ENCODE measurements at places on chromosomes 5 and 9.

- H3K4me3 ChIP-seq: no peak overlapping the region
- H3K27ac ChIP-seq: no peak overlapping the region
- H3K27me3 ChIP-seq: no peaks in the 10 kb centered on the region
- peaks cover 19% of the 10 kb centered on the region for H3K36me3 ChIP-seq
Measured at GRCh38 chr9:36341936-36342577, 58.0 kb downstream of the RNF38 start.

DNA sequence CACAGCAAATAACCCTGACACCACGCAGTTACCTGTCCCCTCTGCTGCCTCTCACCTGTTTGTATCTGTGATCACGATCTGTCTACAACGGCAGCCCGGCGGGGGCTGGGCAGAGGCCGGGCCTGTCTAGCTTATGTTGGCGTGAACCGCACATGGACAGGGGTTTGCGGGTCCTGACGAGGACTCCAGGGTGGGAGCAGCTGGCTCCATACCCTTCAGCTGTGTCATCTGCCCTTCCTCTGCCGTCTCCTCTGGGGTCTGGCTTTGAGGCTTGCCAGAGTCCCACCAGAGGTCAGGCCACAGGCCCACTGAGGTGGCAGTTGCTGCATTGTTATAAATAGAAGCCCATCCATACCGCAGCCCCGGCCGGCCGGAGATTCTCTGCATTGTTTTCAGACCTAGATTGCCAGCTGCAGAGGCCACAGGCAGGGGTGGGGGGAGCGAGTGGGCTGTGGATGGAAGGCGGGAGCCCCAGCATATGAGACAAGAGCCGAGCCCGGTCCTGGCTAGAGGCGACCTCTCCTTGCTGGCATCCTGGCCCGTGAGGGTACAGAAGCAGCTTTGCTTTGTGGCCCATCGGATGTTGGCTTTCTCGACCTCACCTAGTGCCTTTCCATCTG is 37.8 kb downstream of the FAM78A start:
- DNase-seq: no peak

DNA sequence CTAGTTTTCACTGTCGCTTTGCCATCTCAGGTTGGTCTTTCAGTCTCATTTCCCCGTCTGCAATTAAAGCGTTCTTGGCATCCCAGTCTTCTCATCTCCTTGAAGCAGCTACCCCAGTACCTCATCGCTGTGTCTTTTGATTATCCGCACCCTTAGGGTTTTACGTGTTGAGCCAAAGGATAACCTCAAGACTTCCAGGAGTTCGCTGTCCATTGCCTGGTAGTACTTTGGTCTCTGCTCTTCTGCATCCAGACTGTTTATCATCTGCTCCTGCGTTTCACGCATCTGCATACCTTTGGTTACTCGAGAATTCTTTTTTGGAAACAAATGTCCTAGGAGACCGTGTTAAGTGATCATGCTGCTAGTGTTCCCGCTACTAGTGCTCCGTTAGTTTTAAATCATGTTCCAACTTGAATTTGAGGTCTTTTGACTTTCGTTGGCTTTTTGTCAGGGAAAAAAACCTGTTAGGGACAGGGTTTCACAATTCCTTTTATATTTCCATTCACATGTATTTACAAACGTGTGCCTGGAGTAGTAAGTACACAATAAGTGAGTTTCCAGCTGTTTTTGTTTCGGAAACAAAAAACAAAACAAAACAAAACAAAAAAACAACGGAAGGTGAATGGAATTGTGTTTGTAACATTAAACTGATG is 888 bp downstream of the RABGAP1 start:
- no peak for DNase-seq
- H3K36me3 ChIP-seq: peaks cover 2% of the 10 kb centered on the region
- no peaks in the 10 kb centered on the region for H3K27me3 ChIP-seq
- H3K27ac ChIP-seq: peak overlapping the region; percentile 72

GRCh38 chr9:126721564-126721981 is 83.3 kb upstream of the ZBTB43 start:
- H3K27ac ChIP-seq: peak overlapping the region; percentile 66
- H3K36me3 ChIP-seq: no peaks in the 10 kb centered on the region
- DNase-seq: no peak
- no peak overlapping the region for H3K4me3 ChIP-seq

DNA sequence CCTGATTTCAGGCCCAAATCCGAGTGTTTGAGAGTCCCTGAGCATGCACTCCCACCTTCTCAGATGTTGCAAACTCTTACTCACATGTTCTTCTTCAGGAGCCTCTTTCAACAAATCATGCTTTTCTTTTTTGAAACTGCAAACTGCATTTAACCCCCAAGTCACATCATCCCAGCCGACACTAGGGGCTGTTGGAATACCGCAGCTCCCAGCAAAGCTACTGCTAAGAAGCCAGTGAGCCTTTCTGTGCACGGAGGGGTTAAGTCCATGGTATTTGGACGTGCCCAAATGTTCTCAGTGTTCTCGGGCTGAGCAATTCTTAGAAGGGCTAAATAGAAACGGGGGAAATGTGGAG is 282.9 kb downstream of the NFIB start:
- DNase-seq: no peak
- H3K27ac ChIP-seq: no peak overlapping the region
- H3K27me3 ChIP-seq: no peaks in the 10 kb centered on the region
- no peaks in the 10 kb centered on the region for H3K4me1 ChIP-seq

GRCh38 chr5:91499943-91500531 is 116.9 kb upstream of the ARRDC3 start:
- DNase-seq: peak; percentile 42
- no peaks in the 10 kb centered on the region for H3K36me3 ChIP-seq
- H3K27ac ChIP-seq: no peak overlapping the region

- no peak within 1 kb of the TSS for H3K27ac ChIP-seq
- H3K36me3 ChIP-seq: no peaks in the 10 kb centered on the region
- H3K27me3 ChIP-seq: no peaks in the 10 kb centered on the region
Measured at GRCh38 chr5:140821375-140822280, at the start of gene PCDHA5. TSS of gene PCDHA5 (plus strand) at chr5:140821613.

DNA sequence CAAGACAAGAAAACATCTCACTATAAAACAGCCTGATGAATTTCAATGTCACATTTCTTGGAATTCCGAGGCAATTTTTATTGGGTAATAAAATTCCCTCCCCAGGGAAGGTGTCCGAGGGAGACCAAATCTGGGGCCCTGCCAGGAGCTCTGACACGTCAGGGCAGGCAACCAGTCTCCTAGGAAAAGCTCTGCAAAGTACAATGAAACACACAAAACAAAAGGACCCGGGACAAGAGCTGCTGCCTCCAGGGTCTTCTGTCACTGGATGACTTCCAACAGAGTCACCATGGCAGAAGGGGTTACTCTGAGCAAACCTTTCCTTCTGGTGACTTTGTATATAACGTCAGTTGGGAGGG is 50.8 kb downstream of the SAXO1 start:
- no peaks in the 10 kb centered on the region for H3K36me3 ChIP-seq
- H3K4me1 ChIP-seq: no peaks in the 10 kb centered on the region
- H3K27ac ChIP-seq: no peak overlapping the region

DNA sequence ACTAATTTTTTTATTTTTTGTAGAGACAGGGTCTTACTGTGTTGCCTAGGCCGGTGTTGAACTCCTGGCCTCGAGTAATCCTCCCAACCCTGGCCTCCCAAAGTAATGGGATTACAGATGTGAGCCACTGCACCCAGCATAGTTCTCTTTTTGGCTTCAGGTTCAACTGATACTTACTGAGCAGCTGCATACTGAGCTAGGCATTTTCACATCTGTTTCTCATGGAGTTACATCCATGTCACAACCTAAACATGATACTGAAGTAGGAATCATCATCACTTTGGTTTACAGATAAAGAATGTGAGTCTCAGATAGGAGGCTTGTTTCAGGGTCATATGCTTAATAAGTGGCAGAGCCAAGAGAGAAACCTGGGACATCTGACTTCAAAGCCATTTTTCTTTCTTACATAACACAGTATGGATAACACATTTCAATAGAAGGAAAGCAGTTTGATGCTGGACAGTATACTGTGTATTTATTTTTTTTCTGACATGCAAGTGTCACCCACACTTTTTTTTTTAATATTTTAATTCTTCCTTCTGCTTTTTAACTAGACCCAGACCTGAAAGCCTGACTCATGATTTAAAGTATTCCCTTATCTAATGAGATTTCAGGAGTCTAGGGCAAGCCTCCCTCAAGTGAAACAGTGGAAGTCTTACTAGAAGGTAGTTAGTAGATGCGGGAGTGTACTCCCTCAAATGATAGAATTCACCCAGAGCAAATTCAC is 90.8 kb downstream of the HACD4 start:
- H3K4me1 ChIP-seq: no peaks in the 10 kb centered on the region
- H3K27me3 ChIP-seq: no peaks in the 10 kb centered on the region
- no peak overlapping the region for H3K27ac ChIP-seq
- no peak overlapping the region for H3K4me3 ChIP-seq
- no peak for DNase-seq

GRCh38 chr5:61162832-61163567 is 732 bp upstream of the SMIM15 start:
- peaks cover 16% of the 10 kb centered on the region for H3K4me1 ChIP-seq
- peak overlapping the region; percentile 95 for H3K4me3 ChIP-seq
- peak overlapping the region; percentile 87 for H3K27ac ChIP-seq
- H3K27me3 ChIP-seq: no peaks in the 10 kb centered on the region

GRCh38 chr9:79481846-79482477 is 89.8 kb upstream of the TLE4 start:
- H3K27ac ChIP-seq: no peak overlapping the region
- H3K4me1 ChIP-seq: no peaks in the 10 kb centered on the region
- no peaks in the 10 kb centered on the region for H3K27me3 ChIP-seq
- H3K4me3 ChIP-seq: no peak overlapping the region
- H3K36me3 ChIP-seq: no peaks in the 10 kb centered on the region
- no peak for DNase-seq

DNA sequence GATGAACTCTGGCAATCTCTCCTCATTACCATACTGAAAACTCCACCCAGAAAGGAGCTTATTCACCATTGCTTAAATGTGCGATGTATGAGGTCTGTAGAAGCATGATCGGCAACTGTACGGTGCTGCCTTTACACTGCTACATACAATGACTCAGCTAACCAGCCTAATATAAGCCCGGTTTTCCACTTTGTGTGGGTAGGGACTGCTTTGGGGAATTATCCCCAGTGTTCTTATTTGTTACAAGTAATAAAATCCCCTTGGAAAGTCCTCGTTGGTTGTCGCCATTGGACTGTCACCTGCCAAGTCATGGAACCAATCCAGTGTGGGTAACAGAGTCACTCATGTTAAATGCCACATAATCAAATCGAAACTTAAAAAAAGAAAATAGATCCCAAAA is 23.5 kb upstream of the TENT2 start:
- H3K27me3 ChIP-seq: no peaks in the 10 kb centered on the region
- no peaks in the 10 kb centered on the region for H3K36me3 ChIP-seq
- no peak for DNase-seq
- no peaks in the 10 kb centered on the region for H3K4me1 ChIP-seq

DNA sequence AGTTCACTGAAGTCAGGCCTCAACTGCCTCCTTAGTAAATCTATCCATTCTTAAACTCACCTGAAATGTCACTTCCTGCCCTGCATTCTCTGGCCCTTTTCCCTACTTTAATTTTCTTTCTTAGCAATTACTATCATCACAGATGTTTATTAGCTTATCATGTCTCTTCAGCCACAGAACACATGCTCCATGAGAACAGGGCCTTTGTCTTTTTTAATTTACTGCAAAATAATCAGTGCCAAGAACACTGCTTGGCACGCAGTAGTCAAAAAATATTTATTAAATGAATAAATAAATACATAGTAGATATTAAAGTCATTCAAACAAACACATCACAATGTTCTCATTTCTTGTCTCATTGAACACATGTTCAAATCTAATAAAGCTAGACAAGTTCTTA is 46.2 kb downstream of the SKIC3 start:
- peaks cover 12% of the 10 kb centered on the region for H3K36me3 ChIP-seq
- no peak overlapping the region for H3K27ac ChIP-seq
- no peaks in the 10 kb centered on the region for H3K27me3 ChIP-seq
- no peaks in the 10 kb centered on the region for H3K4me1 ChIP-seq
- no peak for DNase-seq

GRCh38 chr9:107261106-107261505 is 22.0 kb upstream of the RAD23B start:
- DNase-seq: no peak
- peaks cover 11% of the 10 kb centered on the region for H3K4me1 ChIP-seq
- no peaks in the 10 kb centered on the region for H3K36me3 ChIP-seq
- no peak overlapping the region for H3K4me3 ChIP-seq

DNA sequence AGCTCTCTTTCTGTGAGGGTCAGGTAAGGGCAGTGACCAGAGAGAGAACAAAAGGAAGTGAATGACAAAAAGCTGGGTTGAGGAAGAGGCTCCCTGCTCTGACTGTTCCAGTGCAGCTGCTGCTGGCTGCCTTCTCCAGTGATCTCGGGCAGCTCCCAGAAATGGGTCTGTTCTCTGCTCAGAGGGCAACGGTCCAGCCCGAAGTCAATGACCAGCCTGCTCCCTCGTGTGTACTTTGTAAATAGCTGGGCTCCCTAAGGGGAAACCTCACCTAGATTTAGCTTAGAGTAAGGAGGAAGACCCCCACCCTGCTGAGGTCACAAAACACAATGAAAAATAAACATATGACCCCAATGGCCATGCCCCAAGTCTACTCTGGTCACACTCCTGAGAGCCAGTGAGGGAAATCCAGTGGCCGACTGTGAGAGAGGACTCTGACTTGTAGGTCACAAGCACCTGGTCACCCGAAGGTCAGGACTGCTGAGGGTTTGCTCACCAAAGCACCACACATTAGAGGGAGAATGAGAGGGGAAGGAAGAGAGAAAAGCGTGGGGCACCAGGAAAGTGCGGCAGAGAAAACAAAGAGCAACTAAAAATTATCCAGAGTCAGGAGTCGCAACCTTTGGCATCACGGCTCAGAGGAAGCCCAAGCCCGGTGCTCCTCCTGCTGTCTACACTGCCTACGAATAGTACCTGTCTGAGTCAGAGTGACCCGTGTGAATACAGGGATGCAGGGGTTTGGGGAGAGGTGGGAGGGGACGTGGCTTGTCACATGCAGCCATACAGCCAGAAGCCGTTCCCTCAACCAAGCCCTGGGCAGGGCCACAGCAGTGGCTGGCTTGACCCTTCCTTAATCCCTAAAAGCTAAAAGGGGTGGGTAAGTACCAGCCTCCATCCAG is 19.8 kb downstream of the NIPAL4 start:
- DNase-seq: no peak
- no peak overlapping the region for H3K27ac ChIP-seq
- no peaks in the 10 kb centered on the region for H3K27me3 ChIP-seq

- no peak overlapping the region for H3K27ac ChIP-seq
- no peak overlapping the region for H3K4me3 ChIP-seq
- DNase-seq: no peak
- H3K27me3 ChIP-seq: no peaks in the 10 kb centered on the region
Measured at GRCh38 chr5:68396722-68397121, 181.2 kb downstream of the PIK3R1 start.
